ENCODE measurements at places on chromosomes 4 and X.
A peak's percentile ranks its signal among the peaks of the same experiment; 100 is the strongest.

DNA sequence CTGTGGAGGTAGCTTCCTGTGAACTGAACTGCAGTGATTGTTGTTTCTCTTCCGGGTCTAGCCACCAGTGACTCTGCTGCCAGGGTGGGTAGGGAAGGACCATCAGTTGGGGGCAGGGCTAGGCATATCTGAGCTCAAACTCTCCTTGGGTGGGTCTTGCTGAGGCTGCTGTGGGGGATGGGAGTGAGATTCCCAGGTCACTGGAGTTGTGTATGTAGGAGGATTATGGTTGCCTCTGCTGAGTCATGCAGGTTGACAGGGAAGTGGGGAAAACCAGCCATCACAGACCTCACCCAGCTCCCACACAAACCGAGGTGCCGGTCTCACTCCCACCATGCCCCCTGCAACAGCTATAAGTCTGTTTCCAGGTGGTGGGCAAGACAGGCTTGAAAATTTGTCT lies 1937.8 kb downstream of the PCDH7 start:
- no peak for DNase-seq

DNA sequence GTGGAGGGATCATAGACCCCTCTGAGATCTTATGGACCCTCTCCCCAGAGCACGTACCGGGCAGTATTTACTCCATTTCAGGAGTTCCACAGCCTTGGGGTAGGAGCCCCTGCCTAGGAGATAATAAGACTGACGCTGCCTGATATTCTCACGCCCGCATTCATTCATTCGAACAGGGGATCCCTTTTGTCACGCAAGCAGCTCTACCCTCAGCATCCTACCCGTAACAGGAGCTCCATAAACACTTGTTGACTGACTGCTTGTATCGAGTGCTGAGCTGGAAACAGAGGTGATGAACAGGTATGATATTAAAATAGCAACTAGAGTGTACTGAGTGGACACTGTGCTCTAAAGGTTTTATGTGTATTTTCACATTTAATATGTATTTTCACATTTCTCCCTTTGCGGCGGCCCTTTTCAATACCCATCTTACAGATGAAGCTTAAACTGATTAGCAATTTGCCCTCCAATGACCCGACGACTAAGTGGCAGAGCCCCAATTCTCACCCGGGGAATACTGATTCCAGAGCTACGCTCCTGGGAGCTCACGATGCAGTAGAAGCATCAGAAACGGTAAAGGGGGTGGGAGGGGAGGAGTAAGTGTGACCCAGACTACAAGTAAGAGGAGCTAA lies 888 bp downstream of the RAB28 start:
- DNase-seq, result no peak

DNA sequence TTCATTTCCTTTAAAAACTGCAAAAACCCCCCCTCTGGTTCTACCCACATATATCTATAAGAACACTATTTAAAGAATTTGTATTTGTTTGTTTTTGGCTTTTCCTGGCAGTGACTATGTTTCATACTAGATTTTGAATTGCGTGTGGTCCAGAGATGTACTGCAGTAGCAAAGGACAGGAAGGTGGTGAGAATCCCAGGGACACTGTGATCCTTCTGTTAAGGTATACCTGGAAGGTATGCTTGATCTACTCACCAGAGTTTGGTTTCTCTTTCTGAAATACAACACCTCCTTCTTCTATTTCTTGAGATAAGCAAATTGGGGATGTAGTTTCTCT lies 129.6 kb upstream of the RASGEF1B start:
- DNase-seq, result no peak

GRCh38 chr4:161714022-161714751 lies 449.6 kb downstream of the FSTL5 start:
- peak; percentile 78 for DNase-seq

DNA sequence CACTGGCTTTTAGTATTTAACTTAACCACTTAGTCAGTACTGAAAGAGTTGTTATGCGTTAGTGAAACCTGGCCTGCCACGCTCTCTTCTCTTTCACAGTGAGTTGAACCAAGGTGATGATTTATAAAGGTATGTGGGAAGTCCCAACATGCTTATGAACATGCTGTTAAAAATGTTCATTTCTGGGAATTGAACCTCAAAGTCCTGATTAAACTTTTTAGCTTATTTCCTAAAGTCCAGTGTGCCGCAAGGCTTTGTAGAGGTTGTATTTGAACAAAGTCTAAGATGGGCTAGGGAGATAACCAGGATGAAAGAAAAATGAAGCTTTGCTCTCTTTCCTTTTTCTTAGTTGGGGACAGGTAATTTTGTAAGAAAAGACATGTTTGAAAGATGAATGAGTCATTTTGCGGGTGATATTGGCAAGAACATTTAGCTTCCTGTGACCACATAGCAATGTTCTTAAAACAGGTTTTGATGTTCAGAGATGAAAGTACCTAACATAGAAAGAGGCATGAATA lies 270.3 kb downstream of the DTHD1 start:
- DNase-seq, result no peak

DNA sequence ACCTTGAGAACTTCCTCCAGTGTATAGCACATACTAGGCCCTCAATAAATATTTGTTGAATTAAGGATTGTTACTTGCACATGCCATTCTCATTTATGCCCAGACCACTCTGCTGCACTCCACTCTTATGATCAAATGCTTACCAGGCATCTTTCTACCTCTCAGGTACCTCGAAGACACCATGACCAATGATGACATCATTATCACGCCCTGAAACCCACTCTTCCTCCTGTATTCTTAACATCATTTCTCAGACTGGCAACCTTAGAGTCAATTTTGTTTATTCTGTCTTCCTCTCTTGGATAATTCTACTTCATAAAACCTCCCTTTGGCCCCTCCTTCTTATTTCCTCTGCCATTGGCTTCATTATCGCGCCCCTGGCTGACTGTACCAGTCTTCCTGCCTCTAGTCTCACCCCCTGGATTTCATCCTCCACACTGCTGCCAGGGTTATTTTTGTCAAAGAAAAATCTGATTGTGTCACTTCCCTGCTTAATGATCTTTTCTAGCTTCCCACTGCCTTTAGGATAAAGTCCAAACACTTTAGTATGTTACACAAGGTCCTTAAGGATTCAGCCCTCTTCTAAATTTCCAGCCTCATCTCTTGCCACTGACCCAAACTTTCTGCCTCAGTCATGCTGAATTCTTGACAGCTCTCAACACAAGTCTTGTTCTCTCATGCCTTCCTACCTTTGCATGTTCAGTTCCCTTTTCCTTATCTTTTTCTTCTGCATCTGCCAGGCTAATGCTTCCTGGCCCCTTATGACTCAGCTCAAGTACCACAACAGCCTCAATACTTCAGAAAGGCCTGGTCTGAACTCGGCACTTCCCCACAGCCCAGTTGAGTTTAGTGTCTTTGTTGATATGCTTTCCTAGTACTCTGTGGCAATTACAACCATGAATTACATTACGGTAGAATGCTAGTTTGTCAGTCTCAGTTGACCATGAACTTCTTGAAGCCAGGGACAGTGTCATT lies 45.8 kb downstream of the HDAC8 start:
- DNase-seq, result peak; percentile 2

DNA sequence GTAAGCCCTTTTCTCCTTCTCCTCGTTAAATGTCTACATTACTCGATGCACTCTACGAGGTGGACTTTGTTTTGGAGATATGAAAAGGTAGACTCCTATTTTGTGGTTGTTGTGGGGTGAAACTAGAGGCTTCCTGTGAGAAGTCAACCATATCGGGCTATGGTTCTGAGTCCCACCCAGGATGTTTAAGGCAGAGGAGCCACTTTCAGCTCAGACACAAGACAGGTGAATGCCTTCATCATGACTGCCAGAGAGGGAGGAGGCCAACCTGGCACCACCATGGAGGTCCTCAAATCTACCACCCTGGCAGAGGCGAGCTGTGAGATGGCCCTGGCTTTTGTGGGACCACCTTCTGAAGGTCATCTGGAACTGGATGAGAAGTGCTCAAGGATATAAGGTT lies 154.4 kb upstream of the KLF3 start:
- DNase-seq, result no peak

DNA sequence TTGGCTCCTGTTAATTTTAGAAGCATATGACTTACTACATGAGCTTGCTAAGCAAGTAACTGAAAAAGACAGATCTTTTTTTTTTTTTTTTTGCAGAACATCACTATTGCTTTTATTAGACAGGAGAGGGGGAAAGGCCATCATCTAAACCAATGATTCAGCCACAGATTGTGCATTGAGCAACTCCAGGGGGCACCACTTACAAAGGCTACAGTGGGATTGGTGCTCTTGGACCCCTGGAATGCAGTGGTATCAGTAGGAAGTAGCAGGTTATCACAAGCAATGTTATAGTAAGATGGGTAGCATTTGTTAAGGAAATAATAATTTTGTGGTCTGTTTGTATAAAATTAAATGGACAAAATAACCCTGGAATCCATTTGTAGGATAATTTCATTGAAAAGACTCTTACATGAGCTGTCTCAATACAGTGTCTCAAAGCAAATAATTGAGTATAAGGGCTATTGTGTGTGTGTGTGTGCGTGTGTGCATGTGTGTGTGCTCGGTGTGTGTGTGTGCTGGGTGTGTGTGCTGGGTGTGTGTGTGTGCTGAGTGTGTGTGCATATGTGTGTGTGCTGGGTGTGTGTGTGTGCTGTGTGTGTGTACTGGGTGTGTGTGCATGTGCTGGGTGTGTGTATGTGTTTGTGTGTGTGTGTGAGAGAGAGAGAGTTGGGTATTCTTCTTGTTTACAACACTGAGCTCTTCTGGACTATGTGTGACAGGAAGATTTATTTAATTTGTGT lies 296.3 kb downstream of the PCDH7 start:
- DNase-seq, result no peak

- DNase-seq, result peak; percentile 92
Observed at GRCh38 chr4:77172336-77172735, 15.3 kb downstream of the CCNG2 start.

- DNase-seq, result no peak
Observed at GRCh38 chr4:147236806-147237205, 244.1 kb upstream of the EDNRA start.

GRCh38 chr4:85408301-85408700 lies 66.6 kb upstream of the ARHGAP24 start:
- DNase-seq, result peak; percentile 63

DNA sequence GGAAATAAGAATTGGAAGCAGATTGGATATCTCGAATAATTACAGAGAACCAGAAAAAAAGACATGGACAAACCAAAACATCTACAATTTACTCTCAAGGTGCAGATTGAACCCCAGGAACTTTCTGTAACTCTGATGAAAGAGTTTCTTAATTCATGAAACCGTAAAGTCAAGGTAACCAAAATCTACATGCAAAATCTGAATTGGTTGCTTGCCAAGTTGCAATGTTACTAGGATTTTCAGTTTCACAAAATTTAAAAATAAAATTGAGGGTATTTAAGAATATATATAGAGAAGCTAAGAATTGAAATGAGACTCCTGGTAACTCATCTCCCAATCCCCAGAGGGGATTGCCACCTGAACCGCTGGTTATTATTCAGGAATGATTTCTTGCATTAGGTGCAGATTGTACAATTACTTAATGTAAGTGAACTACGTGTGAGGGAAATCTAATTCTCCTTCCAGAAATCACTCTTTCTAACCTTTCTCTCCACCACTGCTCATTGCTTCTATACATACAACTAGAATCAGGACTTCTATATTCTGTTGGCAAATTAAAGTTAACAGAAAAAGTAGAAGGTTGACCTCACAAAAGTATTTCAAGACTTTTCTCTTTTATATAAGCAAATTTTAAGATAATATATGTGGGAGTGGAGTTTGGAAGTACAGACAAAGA lies 221.5 kb upstream of the NDST4 start:
- no peak for DNase-seq

DNA sequence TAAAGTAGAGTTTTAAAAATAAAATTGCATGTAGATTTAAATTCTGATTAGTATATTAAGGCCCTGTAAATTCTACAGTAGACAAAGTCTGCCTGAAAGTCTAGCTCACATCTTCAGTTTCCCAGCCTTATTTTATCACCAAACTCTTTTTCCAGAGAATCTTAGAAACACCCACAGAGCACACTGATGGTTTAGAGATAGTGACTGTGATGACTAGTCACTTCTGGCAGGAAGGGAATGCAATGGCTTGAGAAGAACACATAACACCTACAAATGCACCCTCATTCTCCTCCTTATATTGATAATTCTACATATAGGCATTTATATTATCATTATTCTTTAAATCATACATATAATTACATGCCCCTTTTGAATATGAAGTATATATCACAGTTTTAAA lies 232.9 kb downstream of the ARAP2 start:
- no peak for DNase-seq

- no peak for DNase-seq
Observed at GRCh38 chr4:168724243-168724642, 227.4 kb downstream of the PALLD start.
